T-helper 1 cell (primary cell): ENCODE measurements at places on chromosomes 13 and 19.

GRCh38 chr13:81379183-81379582 lies 1038.3 kb upstream of the SPRY2 start:
- no peak for DNase-seq

DNA sequence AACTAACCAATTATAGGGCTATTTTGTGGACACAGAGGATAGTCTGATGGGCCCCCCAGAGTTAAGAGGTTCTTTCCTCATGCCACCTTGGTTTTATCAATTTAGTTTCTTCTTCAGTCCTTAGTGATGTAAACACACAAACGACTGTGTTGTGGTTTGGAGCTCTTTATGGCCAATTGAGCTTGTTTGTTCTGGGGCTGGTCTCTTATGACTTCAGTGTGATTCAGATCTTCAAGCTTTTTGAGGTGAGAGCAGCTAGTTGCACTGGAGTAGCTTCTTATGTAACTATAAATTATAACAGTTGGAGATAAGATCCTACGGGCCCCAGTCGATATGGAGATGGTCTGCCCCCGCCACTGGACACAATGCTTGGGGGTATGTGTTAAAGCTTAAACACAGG lies 22.0 kb upstream of the GJB6 start:
- DNase-seq: no peak

GRCh38 chr13:25116044-25116443 lies 20.1 kb downstream of the PABPC3 start:
- DNase-seq: no peak

GRCh38 chr19:33311326-33311682 lies 9.0 kb upstream of the CEBPA start:
- no peak for DNase-seq

- DNase-seq: no peak
These were observed 9.8 kb upstream of the ZNF544 start for GRCh38 chr19:58218899-58219298.

DNA sequence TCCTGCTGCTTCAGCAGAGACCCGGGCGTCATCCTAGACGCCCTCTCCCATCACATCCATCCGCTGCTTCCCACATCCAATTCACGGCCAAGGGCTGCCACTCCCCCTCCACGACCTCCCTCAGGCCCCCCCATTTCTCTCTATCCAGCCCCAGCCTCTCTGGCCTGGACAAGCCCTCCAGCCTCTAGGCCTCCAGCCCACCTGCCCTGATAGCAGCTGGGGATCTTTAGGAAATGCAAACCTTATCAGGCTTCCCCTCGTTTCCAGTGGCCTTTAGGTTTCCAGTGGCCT lies 51.6 kb downstream of the PEPD start:
- DNase-seq: no peak

GRCh38 chr19:10258080-10258710 lies 6.2 kb downstream of the MRPL4 start:
- no peak for DNase-seq

- DNase-seq: no peak
These were observed 16.7 kb downstream of the TMTC4 start for GRCh38 chr13:100657881-100658315.

- DNase-seq: peak; percentile 73
These were observed 187.9 kb downstream of the KATNAL1 start for GRCh38 chr13:30119476-30119875.

- DNase-seq: no peak
These were observed 50.3 kb upstream of the CYP2A7 start for GRCh38 chr19:40932008-40932959.

DNA sequence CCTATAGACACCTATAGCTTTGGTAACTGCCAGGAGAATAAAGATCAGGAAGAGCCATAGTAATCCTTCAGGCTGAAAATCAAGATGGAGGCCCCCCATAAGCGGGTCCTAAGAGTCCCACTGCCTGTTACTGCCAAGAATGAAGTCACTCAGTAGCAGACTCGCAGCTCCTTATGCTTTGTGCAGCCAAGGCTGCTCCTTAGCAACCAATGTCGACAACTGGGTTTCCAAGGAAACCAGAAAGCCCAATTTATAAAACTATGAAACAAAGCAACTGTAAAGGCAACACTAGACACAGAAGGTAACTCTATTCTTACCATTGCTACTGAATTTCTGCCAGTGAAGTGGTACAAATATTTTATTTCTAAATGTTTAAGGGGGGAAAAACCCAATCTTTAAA lies 56.5 kb downstream of the DCLK1 start:
- no peak for DNase-seq

- no peak for DNase-seq
These were observed 6.9 kb upstream of the EMP3 start for GRCh38 chr19:48318286-48318987.

GRCh38 chr13:51588406-51588949 lies 4.2 kb downstream of the WDFY2 start:
- DNase-seq: no peak

DNA sequence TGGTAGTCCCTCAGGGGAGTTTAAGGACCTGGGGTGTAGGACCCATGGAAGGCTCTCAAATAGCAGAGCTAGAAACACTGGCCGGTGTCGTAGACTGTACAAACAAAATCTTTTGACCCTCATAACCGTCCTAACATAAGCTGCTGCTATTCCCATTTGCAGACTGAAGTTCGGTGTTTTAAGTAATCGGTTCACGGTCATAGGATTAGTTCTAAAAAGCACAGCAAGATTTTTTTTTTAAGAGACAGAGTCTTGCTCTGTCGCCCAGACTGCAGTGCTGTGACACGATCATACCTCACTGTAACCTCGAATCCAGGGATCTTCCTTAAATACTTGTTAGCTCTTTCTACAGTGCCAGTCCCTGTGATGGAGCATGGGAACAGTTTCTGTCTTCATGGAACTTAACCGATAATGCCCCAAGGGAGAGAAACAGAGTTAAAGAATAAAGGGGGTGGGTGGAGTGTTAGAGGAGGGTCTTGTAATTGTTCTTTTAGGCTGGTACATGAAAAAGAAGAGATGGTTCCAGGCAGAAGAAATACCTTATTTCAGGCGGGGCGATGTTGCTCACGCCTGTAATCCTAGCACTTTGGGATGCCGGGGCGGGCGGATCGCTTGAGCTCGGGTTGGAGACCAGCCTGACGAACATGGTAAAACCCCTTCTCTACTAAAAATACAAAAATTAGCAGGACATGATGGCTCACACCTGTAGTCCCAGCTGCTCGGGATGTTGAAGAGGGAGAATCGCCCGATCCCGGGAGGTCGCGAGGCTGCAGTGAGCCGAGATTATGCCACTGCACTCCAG lies 475 bp upstream of the ZC3H4 start:
- no peak for DNase-seq

DNA sequence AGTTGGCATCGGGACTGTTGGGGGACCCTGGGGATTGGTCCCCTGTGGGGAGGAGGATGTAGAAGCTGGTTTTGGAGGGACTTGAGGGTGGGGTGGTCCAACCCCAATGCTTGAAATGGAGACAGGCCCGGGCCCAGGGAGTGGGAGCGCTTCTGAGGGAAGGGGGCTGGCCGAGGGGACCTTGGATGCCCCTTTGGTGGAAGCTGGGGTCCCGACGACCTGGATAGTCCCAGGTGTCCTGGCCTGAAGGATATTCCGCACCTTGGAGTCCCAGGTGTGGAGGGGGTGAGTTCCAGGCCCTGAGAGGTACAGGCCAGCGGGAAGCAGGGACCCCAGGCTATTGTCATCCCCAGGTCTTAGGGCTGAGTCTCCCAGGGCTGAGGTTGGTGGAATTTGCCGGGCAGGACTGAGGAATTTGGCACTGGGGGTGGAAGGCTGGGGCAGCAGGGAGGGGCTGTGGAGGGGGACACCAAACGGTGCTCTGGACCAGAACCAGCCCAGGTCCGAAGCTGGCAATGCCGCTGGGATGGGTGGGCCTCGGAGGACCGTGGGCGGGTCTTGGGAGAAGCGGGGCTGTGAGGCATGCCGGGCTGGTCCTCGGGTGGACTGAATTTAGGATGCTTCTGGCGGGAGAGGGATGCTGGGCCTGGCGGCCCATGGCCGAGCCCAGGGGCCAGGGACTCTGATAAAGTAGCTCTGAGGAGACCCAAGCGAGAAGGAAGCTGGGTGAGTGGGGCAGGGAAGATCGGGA lies 1.8 kb downstream of the HDGFL2 start:
- no peak for DNase-seq

DNA sequence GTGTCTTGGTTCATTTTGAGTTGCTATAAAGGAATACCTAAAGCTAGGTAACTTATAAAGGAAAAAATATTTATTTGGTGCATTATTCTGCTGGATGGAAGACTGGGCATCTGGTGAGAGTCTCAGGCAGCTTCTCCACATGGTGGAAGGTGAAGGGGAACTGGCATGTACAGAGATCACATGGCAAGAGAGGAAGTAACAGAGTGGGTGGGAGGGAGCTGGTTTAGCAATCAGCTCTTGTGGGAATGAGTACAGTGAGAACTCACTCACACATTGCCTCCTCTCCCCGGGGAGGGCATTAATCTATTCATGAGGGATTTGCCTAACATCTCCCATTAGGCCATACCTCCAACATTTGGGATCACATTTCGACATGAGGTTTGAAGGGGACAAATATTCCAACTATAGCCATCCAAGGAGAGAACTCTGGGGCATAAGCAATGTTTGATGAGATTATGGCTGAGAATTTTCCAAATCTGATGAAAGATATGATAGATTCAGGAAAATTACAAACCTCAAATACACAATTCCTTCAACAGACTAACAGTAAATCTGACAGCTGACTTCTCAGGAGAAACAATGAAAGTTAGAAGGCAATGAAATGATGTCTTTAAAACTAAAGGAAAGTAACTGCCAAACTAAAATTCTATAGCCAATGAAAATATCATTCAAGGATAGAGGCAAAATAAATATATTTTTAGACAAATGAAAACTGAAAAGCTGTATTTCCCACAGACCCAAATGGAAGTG lies 52.5 kb downstream of the MTUS2 start:
- no peak for DNase-seq

- no peak for DNase-seq
These were observed 12.8 kb downstream of the LYPD3 start for GRCh38 chr19:43452582-43452981.

DNA sequence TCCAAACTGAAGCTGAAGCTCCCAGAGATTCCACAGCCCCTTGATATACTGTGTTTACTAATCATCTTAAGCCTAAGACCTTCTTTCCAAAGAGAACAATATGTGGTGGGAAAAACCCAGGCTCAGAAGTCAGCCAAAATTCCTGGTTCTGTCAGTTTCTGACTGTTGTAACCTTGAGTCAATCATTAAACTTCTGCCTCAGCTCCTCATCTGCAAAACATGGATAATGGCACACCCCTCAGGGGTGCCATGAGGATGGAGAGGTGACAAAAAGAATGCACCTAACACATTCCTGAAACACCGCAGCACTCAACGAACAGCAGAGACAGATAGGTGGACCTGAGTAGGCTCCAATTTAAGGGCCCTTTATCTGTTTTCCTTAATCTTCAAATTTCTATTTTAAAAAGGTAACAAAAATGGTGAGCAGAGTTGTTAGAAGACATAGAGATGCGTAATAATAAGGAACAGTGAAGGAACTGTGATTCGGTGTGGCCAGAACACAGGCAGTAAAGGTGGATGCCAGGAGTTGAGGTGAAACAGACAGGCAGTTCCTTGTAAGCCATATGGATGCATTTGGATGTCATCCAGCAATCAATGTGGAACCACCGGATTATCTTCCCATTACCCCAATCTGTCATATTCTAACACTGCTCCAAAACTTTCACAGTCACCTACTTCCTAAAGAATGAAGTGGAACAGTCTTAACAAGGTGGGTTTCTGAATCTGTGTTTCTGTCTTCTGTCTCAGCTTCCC lies 56.6 kb upstream of the DOCK9 start:
- no peak for DNase-seq

DNA sequence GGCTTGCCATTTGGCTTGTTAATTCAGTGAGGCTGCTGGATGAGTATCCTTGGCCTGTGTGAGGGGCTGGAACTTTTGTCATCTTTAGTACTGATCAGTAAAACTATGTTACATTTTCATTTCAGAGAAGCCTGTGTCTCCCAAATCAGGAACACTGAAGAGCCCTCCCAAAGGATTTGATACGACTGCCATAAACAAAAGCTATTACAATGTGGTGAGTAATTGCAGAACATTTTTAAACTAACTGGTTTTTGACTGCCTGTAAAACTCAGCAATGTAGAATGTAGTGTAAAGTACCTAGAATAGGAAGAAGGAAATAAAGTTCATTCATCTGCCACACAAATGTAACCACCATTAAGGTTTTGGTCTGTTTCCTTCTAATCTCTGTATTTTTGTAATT lies 87.4 kb upstream of the TEX29 start:
- no peak for DNase-seq

DNA sequence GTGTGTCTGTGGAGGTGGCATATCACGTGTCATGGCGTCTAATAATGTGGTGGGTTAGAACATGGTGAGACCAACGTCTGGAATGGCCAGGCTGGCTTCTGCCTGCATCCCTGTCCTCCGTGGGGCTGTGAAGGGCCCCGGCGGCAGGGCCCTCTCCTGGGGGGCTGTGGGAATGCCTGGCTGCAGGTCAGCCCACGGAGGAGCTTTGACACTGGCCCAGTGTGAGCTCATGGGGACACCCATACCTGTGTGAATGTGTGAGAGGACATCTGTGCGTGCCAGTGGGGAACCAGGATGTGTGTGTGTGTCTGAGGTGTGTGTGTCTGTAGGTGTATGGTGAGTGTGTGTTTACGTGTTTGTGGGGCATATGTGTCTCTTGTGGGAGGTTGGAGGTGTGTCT lies 300.1 kb downstream of the TEX29 start:
- no peak for DNase-seq

- DNase-seq: no peak
These were observed 21.4 kb upstream of the ZNF181 start for GRCh38 chr19:34712395-34713261.

- no peak for DNase-seq
These were observed 342.3 kb downstream of the GPC5 start for GRCh38 chr13:91740756-91741155.

GRCh38 chr13:32024750-32025149 lies 6.8 kb upstream of the FRY start:
- DNase-seq: no peak

- no peak for DNase-seq
These were observed 305.1 kb downstream of the ITGBL1 start for GRCh38 chr13:101757446-101758039.

GRCh38 chr13:112446867-112447266 lies 70.7 kb downstream of the SPACA7 start:
- DNase-seq: no peak

DNA sequence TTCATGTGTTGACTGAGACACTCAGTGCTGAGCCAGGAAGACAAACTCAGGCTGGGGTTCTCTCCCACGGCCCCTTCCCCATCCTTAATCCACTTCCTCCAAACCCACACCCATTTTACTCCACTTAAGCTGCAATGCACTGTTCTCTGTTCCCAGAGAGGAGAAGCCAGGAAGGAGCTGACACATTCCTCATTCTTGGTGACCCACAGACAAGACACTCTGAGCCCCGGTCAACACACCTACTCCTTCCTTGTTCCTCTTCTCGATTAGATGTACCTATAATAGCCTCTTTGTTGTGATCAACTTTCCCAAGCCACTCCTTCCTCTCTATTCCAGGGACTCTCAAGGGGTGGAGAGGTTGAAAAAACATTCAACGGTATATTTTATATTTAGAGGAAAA lies 47.1 kb downstream of the INSR start:
- no peak for DNase-seq

GRCh38 chr19:35868172-35868822 lies at the start of gene APLP1:
Gene APLP1 (plus strand): TSS chr19:35868574. CDS start chr19:35868637, 63 bp downstream.
- peak; percentile 50 for DNase-seq
